CD4-positive, alpha-beta T cell (primary cell): ENCODE measurements at places on chromosomes 12 and 14.
A peak's percentile ranks its signal among the peaks of the same experiment; 100 is the strongest.

DNA sequence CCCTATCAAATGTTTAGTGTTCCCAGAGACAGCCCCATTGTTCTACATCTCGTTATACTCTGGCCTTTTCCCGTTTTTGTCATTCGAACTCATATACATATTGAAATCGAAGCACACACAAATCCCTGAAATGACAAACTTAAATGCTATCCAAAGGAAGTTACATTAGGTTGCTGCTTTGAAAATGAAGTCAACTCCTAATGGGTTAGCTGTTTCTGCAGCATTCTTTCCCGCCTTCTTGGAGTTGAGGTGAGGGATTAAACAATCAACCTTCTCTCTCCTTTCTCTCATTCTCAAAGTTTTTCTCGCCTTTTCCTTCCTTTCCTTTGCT lies 642 bp upstream of the PHC1 start:
- H3K4me1 ChIP-seq: peaks cover 16% of the 10 kb centered on the region
- peaks cover 4% of the 10 kb centered on the region for H3K36me3 ChIP-seq
- H3K27ac ChIP-seq: peak overlapping the region; percentile 82
- H3K27me3 ChIP-seq: no peaks in the 10 kb centered on the region
- peak overlapping the region; percentile 62 for H3K4me3 ChIP-seq

- no peaks in the 10 kb centered on the region for H3K4me1 ChIP-seq
- no peak within 1 kb of the TSS for H3K4me3 ChIP-seq
- H3K27ac ChIP-seq: no peak within 1 kb of the TSS
These were observed at the start of gene TRHDE for GRCh38 chr12:72272091-72272661. Gene TRHDE (plus strand): TSS chr12:72272370. CDS start chr12:72272644, 274 bp downstream.

DNA sequence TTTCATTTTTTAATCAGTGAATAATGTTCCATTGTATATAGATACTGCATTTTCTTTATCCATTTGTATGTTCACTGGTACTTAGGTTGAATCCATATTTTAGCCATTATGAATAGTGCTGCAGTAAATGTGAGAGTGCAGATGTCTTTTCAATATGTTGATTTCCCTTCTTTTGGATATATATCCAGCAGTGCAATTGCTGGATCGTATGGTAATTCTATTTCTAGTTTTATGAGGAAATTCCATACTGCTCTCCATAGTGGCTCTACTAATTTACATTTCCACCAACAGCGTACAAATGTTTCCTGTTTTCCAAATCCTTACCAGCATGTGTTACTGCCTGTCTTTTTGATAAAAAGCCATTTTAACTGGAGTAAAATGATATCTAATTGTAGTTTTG lies 288.5 kb upstream of the GARIN2 start:
- no peak overlapping the region for H3K27ac ChIP-seq
- H3K4me3 ChIP-seq: no peak overlapping the region
- no peaks in the 10 kb centered on the region for H3K36me3 ChIP-seq
- no peaks in the 10 kb centered on the region for H3K27me3 ChIP-seq

DNA sequence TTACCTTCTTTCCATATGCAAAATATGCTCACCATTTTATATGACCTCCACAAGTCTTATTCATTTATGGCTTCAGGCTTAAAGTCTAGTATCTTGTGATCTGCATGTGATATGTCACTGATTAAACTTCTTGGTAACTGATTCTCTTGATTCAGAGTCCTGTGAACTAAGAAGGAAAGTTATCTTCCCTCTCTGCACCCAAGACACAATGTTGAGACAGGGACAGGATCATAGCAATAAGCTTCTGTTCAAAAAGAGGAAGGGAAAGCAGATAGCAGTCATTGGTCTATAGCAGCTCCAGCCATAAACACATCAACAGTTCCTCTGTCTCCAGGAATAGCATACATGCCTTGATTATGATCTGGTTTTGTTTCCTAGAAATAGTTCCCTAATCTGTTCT lies 103.1 kb downstream of the UNC79 start:
- no peak overlapping the region for H3K4me3 ChIP-seq
- DNase-seq: no peak
- no peaks in the 10 kb centered on the region for H3K4me1 ChIP-seq
- H3K27ac ChIP-seq: no peak overlapping the region
- H3K36me3 ChIP-seq: no peaks in the 10 kb centered on the region

DNA sequence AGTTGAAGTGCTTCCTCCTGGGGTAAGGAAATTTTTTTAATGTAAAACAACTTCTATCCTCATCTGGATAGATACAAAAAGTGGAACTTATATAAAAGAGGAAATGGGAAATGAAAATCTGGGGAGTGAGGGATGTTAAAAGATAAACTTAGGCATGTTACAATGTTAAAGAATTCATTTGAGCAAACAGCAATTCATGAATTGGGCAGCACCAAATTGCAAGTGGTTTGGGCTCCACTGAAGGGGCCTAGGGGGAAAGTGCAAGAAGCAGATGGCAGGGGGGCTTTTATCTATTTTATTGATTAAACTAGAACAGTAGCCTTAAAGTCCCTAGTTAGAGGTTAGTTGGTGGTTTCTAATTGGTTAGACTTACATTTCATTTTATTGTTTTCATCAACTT lies 118.1 kb upstream of the NAP1L1 start:
- no peaks in the 10 kb centered on the region for H3K27me3 ChIP-seq
- H3K4me1 ChIP-seq: no peaks in the 10 kb centered on the region
- H3K36me3 ChIP-seq: no peaks in the 10 kb centered on the region
